ENCODE measurements at places on chromosomes 2 and 18.

DNA sequence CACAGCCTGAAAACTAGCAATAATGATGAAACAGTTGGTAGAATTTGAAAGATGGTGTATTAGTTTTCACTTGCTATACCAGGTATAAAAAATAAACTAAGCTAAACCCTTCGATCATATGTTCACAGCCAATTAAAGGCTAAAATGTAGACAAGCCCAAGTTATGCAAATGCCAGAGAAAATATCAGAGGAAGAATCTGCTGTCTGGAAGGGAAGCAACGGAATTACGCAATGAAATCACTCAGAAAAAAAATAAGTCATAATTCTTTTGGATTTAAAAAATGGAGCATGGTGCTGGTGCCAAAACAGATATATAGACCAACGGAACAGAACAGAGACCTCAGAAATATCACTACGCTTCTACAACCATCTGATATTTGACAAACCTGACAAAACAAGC lies 108.3 kb downstream of the ARL4C start:
- no peak for DNase-seq

DNA sequence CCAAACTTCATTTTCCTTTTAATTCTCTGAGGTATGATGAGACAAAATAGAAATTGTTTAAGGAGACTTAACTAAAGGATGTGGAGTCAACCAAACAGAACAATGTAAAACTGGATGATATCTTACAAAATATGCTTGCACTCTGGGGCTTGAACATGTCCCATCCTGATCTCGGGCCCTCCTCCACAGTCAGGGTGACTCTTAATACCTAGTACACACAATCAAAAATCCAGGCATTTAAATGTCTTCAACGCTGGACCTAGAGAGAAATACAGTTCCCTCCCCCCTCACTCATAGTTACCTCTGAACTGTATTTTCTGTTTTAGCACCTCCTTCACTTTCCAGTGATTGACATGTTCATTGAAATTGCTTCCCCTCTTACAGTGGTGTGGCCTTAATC lies 36.9 kb upstream of the SERPINB2 start:
- DNase-seq = no peak

- no peak for DNase-seq
Measured at GRCh38 chr2:63484481-63484880, 103.8 kb downstream of the WDPCP start.

DNA sequence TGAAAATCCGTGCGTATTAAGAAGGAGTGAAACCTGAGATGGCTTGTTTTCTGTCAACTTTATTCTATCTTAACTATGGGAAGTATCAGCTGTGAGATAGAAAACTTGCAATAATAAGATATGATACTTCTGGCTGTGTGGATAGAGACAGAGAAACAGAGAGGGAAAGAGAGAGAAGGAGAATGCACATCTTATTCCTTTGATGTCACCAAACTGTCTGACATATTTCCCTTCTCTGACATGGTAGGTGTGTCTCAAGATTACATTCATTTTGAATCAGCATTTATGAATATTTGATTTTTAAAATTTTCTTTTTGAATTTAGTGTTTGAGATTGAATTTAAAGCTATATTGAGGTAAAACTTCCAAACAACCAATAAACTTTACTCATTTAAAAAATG lies 69.4 kb downstream of the CDC42EP3 start:
- DNase-seq = no peak

DNA sequence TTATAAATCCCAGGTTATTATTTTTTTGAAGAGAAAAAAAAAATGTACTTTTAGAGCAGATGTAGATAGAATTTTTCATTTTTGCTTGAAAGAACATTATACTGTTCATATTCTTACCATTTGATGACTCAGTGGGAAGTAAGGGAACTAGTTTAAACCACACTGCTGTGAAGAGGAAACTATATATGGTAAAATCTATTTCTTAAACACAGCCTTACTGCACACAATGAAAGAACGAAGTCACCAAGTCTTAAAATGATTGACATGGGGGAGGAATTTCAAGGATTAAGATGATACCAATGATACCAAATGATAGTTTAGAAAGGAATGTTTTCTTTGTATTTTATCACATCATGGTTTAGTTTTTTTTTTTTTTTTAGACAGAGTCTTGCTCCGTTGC lies 5.0 kb downstream of the ACTR2 start:
- no peak for DNase-seq

Measured in activated gamma-delta T cell treated with Interleukin-2 at 50 U/mL for 16 hours (primary cell).